Epithelial cell of esophagus (primary cell): ENCODE measurements at places on chromosomes 11 and 22.

- DNase-seq = no peak
Measured at GRCh38 chr11:118610225-118610772, 2.9 kb downstream of the PHLDB1 start.

GRCh38 chr22:42905217-42905616 is 48.1 kb upstream of the ARFGAP3 start:
- no peak for DNase-seq

- peak; percentile 60 for DNase-seq
Measured at GRCh38 chr22:27918341-27919221, 475 bp downstream of the PITPNB start.

DNA sequence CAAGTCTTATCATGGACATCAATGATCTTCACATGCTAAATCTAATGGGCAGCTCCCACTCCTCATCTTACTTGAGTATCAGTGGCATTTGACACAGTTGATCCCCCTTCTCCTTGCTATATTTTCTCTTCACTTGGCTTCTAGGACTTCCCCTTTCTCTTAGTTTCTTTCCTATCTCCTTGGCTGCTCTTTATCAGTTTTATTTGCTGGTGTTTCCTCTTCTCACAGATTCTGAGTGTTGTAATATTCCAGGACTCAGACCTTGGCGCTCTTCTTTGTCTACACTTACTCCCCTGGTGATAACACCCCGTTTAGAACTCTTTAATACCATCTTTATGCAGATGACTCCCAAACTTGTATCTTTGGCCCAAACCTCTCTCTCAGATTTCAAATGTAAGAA is 33.9 kb upstream of the RASSF10 start:
- DNase-seq = no peak

- DNase-seq = peak; percentile 35
Measured at GRCh38 chr11:86068138-86068871, 579 bp downstream of the PICALM start.

GRCh38 chr22:43228330-43228729 is 41.4 kb upstream of the TTLL12 start:
- DNase-seq = peak; percentile 33

GRCh38 chr11:44445500-44446365 is 119.7 kb upstream of the CD82 start:
- DNase-seq = peak; percentile 50

DNA sequence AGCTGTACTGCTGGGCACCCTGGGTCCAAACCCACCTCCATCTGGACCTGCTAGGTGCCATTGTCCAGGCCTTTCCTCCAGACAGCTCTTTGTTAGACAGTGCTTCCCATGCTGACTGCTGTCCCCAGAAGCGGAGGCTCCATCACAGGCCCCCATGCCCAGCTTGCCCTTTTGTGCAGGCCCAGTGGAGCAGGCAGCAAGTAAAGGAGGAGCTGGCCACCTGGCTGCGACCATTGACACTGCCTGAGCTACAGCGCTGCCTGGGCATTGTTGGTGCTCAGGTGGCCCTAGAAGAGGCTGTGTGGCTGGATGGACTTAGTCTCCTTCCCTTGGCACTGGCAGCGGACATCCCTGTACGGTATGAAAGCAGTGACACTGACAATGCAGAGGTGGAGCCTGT is 1.5 kb downstream of the DNHD1 start:
- DNase-seq = no peak

DNA sequence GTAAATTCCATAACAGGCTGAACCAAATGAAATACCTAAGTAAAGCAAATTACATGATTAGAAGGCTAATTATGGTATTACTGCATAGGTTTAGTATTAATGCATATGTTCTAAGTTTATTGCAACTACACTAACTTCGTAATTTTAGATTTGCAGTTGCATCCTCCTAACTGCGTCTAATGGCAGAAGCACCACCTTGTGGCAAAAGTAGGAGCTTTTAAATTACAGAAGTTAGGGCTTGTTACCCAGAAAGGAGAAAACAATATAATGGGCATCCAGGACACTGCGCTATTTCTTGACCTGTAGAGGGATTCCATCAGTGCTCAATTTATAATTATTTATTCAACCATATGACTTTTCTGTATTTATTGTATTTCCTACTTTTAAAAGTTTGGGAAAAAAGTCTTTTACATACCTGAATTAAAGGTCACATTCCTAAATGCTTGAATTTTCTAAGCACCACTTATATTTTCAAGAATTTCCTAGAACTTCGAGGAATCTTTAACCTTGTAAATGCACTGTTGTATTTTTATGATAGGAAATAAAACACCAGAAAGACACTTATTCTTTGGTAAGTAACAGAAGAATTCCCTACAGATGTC is 16.3 kb upstream of the GPR83 start:
- peak; percentile 47 for DNase-seq

GRCh38 chr11:36757075-36757474 is 159.0 kb upstream of the RAG2 start:
- no peak for DNase-seq

DNA sequence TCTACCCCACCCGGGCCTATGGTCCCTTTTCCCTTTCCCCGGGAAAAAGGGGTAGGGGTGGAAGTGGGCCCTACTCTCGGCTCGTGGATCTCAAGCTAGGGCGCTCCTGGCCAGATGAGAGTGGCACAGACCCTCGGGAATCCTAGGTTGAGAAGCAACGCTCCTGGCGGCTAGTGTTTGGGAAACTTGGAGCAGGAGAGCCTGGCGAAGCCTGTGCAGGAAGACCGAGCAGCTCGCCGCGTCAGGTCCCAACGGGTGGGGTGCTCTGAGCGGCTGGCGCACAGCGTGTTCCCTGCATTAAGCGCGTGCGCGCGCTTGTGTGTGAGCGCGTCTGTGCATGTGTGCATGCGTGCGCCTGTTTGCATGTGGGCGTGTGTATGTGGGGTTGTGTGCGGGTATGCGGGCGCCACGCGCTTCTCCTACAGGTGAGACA is 7.1 kb upstream of the FLI1 start:
- peak; percentile 77 for DNase-seq

GRCh38 chr22:47161631-47162030 is 399.2 kb downstream of the TBC1D22A start:
- no peak for DNase-seq

GRCh38 chr22:25202290-25202921 is 2.7 kb downstream of the CRYBB3 start:
- peak; percentile 60 for DNase-seq

GRCh38 chr11:62817129-62817528 is 11.9 kb upstream of the NXF1 start:
- no peak for DNase-seq

GRCh38 chr11:112368381-112368780 is 107.7 kb upstream of the PLET1 start:
- DNase-seq = peak; percentile 75

DNA sequence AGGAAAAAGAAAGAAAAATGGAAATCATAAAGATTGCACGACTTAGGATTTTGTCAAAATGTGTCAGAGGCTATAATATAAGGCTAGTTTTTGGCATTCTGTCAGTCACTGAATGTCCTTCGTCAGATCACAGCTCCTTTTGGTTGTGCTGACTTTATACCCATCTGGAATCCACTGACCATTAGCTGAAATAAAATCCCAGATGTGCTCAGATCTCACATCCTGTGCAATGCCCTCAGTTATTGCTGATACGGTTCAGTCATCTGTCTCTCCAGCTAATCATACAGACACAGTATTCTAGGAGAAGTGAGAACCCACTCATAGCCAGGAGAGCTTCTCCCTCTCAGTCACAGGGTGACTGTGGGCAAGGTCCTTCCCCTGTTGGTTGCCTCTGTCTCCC is 11.5 kb downstream of the CD44 start:
- no peak for DNase-seq

DNA sequence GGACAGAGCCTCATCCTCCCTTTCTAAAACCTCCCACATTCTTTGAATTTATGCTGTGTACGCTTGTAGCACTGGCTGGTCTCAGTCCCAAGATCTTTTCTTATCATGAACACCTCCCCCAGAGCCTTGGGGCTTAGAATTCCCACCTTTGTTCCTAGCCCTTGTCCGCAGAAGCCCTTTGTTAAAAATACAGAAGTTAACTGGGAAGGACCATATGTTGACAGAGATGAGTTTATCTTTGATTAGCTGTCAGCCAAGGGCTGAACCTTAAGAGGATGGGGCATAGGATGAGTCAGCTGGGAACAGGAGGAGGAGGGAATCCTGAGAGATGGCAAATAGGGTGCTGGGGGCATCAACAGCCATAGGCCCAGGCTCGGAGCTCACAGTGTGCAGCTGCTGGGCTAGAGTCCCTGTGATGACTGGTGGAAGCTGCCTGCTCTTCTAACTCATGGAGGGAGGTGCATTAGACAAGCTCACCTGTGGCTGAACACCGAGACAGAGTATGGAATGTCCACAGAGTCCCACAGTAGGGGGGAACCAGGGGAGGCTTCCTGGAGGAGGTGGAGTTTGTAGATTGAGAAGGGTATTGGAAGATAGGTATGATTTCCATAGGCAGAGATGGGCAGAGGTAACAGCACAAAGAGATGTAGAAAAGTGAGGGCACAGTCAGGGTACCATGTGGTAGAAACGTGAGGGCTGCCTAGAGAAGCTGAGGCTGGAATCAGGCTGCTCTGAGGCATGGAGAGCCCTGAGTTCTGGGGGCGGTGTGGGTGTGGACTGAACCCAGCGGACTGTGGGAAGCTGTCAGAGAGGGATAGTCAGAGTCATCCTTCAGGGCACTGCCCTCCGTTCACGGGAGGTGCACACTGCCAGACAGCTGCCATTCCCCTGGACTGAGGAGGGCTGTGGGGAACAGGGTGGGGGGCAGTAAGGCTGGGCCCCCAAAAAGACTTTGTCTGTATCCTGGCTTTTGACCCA is 9.9 kb downstream of the MICAL2 start:
- DNase-seq = no peak

DNA sequence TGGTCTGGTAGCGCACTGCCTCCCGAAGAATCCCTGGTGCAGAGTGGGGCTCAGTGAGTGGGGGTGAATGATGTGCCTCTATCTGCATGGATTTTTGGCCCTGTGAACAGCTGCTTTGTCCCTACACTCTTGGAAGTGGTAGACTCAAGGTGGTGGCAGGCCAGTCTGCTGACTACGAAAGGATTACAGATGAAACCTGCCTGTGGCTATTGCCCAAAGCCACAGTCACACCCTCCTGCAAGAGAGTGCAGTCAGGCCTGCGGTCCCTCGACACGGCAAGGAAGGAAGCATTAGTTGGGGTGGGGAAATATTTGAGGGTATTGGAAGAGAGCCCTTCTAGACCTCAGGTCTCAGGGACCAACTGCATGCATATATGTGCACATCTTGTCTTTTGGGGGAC is 63.7 kb downstream of the DSCAML1 start:
- no peak for DNase-seq

- no peak for DNase-seq
Measured at GRCh38 chr11:72954860-72955259, 140.6 kb downstream of the ATG16L2 start.

- DNase-seq = no peak
Measured at GRCh38 chr22:45051419-45051818, 41.6 kb upstream of the PHF21B start.
